Activated CD8-positive, alpha-beta memory T cell treated with anti-CD3 and anti-CD28 coated beads for 1 hour (primary cell): ENCODE measurements at places on chromosomes 4 and X.
A peak's percentile ranks its signal among the peaks of the same experiment; 100 is the strongest.

DNA sequence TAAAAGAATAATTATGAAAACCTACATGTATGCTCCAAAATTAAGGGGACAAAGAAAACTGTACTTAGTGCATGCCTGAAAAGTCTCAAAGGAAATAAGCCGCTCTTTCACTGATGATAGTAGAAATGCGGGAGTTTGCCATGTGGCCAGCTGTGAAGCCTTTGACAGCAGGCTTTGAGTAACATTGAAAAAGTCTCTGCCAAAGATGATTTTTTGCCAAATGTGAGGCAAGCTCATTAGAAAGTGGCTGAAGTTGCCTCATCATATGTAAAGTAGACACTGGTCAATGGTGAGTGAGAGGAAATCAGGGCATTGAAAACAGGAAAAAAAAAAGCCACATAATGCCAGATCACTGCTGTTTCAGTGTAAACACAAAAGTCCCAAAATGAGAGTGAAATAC is 2360.1 kb downstream of the PCDH7 start:
- DNase-seq, result no peak

GRCh38 chr4:173420324-173420752 is 21.4 kb upstream of the SCRG1 start:
- no peak for DNase-seq

DNA sequence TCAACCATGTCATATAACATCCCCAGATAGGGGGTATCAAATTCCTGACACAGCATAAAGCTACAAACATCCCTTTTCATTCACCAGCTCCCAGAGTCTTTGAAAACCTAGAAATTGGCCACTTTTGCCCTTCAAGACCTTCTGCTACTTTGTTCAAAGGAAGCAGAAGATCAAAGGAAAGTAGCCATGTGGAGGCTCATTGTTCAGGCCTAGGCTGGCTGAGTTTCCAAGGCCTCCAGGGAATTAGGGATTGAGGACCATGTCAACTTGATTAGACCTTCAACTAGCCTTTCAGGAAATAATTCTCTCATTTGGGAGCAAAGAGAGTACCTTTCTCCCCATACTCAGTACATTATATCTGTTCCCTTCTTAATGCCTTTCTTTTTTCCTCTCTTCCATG is 66.8 kb upstream of the ATXN3L start:
- DNase-seq, result no peak

DNA sequence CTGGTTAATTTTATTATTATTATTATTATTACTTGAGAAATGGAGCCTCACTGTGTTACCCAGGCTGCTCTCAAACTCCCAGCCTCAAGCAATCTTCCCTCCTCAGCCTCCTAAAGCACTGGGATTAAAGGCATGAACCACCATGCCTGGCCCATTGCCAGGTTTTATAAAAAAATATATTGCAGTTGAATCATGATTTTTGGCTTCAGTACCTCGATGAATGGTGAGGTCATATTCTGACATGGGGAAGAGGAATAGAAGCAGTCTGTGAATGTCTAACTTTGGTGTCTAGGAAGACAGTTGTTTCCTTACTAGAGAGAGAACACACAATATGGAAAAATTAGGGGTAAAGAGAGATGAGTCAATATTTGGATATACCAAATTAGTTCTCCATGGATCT is 32.0 kb downstream of the CCSER1 start:
- no peak for DNase-seq

DNA sequence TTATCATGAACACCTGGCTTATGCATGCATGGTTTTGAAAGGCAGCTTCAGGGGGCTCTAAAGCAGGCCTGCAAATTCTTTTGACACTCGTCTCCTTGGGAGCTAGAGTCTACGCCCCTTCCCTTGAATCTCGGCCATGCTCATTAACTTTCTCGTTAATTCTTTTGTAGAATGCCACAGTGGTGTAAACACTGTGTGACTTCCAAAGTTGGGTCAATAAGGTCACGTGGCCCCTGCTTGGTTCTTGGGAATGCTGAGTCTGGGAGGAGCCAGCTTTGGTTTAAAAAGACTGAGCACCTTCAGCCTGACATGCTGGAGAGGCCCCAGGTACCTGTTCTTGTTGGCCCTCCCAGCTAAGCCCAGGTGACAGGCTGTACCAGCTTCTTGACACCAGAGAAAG is 228.4 kb downstream of the DHRSX start:
- DNase-seq, result no peak

DNA sequence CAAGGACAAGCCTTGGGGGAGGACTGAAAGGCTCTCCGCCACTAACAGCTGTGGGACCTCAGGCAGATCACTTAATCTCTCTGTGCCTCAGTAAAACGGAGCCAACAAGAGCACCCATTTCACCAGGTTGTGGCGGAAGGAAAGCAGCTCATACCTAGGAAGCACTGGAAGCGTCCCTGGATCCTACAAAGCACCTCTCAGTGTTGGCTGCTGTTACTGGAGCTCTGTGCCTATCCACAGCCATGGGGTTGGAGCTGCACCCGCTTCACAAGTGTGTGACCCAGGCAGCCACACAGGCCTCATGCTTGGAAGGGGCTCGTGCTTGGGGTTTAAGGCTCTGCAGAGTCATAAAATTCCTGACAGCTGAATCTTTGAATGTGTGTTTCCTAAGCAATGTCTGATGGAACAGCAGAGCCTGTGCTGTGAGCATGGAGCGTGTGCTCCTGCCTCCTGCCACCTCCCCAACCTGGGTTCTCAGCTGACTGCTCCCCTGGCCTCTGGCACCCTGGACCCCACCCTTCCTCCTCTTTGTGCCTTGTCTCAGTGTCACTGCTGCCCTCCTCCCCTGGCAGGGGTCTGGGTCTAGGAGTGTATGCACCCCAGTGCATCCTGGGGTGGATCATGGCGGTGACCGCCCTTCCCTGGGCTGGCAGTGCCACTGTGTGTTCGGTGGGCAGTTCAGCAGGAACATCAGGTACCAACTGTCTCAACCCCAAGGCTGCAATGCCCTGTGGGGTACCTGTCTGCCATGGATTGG is 14.4 kb upstream of the MAN2B2 start:
- no peak for DNase-seq

DNA sequence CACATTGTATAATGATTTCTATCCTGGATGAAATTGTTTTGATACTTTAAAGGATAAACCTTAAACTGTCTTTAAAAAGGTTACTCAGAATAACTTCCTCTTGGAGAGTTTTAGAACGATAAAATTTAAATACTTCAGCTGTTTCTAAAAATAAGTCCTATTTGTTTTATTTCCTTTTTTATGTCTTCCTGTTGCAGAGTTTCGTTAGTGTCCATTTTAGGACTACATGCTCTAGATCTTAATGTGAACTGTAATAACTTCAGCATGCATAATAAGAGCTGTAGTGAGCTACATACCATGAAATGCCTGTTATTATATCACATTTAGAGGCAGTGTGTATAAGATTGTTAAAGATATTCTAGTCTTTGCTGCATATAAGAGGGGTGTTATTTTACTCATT is 14.6 kb downstream of the ATP10D start:
- DNase-seq, result no peak

GRCh38 chr4:122894827-122895226 is 27.6 kb downstream of the NUDT6 start:
- DNase-seq, result no peak

DNA sequence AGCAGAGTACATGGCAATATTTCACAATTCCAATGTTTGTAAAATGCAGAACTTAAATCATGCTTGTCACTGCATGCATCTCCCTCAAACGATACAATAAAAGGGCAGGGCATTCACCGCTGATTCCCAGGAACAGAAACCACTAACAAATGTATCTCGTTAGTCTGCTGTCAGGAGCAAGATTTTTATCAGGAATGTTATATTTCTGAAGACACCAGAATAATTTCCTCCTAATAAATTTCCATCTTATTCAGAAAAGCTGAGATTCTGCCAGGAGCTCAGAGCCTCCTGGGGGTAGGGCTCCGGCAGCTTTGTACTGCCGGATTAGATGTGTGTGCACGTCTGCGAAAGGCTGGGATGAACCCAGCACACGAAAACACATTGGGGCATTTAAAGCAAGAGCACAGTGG is 54.0 kb upstream of the LDB2 start:
- no peak for DNase-seq

DNA sequence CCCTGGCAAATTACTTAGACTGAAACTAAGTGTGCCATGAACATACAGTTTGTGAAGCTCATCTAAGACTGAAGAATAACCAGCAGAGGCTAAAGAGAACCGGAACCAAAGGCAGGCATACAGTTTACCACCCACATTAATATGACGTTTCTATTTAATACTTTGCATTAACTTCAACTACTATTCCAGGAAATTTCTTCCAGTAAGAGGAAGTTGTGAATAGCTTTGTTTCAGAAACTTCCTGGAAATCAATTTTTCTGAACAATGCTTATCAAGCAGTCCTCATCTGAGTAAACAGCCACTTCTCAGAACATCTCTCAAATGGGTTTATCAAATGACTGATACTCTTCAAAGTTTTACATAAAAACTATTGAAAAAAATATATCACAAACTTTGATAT is 252.7 kb downstream of the OPHN1 start:
- no peak for DNase-seq

DNA sequence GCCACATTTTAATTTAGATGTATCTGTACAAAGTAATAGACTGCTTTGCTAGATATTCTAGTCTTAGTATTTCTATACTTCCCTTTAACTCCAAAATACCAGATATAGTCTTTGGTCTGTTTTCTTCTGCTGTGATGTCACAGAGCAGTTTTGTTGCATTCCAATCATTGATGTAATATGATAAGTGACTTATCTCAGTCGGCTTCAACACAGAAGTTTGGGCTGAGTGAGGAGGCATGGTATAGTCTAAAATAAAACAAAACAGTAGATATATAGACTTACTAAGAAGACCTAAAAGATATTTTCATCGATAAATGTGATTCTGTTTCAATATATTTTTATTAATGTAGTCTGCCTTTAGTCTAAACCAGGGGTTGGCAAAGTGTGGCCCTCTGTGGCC is 169.9 kb downstream of the DCK start:
- no peak for DNase-seq

DNA sequence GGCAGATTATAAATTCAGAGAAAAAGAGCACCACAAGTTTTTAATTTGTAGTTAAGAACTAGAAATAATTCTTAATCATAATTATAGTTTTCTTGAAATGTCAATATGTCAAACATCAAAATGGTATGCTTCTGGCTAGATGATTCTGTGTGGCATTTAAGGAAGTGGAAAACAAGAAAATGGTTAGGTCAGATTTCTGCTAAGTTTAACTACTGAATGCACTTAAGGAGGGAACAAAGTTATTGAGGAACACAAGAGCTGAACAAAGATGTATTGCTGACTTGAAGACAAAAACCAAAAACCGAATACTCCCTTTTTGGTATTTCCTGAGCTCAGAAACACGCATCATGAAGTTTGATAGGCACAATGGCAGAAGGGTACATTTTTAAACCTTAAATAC is 58.7 kb upstream of the GPR34 start:
- DNase-seq, result no peak

DNA sequence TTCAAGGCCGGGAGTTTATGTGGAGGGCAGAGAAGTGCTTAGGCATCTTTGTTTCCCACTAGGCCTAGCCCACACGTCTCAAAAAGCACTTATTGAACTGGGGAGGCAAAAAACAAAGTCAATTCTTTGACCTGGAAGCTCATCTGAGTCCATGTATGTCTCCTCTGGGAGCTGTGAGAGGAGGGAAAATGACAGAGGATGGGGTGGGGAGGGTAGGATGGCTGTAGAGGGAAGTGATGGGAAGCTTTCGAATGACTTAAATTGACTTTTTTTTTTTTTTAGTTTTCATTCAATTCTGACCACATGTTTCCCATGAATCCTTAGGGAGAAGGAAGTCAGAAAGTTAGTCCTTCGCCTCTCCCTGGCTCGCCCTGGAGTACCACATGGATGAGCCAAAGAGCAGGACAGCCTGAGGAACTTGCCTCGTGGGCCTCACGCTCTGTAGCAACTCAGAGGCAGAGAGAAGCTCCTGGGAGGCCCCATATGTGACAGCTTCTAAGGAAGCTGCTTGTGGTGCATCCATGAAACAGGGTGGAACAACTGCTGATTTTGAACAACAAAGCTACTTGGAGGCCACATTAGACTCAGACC is 45.0 kb downstream of the NHSL2 start:
- no peak for DNase-seq

DNA sequence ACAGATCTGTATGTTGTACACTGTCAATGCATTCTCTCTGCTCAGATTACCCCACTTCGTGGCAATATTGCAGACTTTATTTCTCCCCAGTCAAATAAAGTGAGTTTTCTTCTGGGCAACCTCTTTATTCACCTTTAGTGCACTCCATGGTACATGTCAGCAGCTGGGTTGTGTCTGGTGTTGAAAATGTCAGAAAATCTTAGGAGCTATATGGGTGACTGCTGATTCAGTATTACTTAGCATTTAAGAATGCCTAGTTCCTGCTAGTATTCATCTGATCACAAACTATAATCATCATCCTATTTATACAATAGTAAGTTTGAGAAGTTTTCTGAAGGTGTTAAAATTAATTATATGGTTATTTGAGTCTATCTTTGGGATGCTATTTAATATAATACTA is 112.5 kb downstream of the CFAP299 start:
- DNase-seq, result no peak

- no peak for DNase-seq
Measured at GRCh38 chrX:150975655-150976390, 7.3 kb upstream of the HMGB3 start.

- DNase-seq, result no peak
Measured at GRCh38 chr4:187178587-187178986, 454.9 kb upstream of the FAT1 start.

GRCh38 chr4:91319556-91320268 is 984.1 kb upstream of the GRID2 start:
- DNase-seq, result no peak

DNA sequence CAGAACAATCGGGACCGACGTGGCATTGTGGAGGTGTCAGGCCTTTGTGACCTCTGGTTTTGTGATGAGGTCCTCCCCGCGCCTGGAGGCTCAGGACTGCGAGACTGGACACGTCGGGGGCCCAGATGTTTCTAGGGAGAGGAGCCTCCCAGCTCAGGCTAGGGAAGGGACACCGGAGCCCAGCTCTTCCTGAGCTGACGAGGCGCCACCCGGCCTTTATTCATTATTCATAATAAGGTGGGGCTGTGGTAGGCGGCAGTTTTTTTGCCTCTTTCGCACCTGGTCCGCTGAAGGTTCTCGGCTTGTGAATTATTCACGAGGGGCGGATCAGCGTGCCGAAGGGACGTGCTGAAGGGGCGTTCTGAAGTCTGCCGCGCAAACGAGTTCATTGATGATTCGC is 2.3 kb upstream of the UBA1 start:
- DNase-seq, result peak; percentile 10

GRCh38 chr4:53019485-53020382 is 157.6 kb downstream of the RASL11B start:
- DNase-seq, result no peak

GRCh38 chr4:35793045-35793722 is 451.1 kb downstream of the ARAP2 start:
- no peak for DNase-seq

- no peak for DNase-seq
Measured at GRCh38 chr4:77493120-77493752, 112.4 kb upstream of the CXCL13 start.

- no peak for DNase-seq
Measured at GRCh38 chr4:22389240-22389870, 126.5 kb downstream of the ADGRA3 start.

- no peak for DNase-seq
Measured at GRCh38 chr4:88826771-88827170, 129.1 kb upstream of the NAP1L5 start.

GRCh38 chr4:40016007-40016406 is 38.3 kb upstream of the PDS5A start:
- DNase-seq, result no peak
